ENCODE measurements at places on chromosomes 5 and 9.

DNA sequence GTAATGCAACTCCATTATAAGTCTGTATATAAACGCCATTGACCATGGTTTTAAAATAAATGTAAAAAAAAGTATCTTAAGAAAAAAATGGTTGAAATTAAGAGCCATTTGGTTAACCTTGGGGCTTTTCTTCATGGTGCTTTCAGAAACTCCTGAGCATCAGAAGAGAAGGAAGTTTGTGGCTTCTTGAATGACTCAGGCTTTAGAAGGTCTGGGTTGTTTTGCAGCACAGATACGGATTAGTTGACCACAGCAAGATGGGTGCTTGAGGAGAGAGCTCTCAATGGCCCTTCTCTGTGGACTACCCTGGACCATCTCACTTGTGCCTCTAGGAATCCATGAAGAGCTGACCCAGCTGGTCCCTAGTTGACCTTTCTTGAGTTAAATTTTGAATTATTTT is 189.5 kb downstream of the TMEM38B start:
- DNase-seq: no peak

DNA sequence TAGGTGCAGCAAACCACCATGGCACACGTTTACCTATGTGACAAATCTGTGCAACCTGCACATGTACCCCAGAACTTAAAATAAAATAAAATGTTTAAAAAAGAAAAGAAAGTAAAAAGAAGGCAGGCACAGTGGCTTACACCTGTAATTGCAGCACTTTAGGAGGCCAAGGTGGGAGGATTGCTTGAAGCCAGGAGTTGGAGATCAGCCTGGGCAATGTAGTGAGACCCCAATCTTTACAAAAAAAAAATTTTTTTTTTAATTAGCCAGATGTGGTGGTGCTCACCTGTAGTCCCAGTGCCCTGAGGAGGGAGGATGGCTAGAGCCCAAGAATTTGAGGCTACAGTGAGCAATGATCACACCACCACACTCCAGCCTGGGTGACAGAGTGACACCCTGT is 12.5 kb upstream of the LHFPL2 start:
- no peak for DNase-seq

DNA sequence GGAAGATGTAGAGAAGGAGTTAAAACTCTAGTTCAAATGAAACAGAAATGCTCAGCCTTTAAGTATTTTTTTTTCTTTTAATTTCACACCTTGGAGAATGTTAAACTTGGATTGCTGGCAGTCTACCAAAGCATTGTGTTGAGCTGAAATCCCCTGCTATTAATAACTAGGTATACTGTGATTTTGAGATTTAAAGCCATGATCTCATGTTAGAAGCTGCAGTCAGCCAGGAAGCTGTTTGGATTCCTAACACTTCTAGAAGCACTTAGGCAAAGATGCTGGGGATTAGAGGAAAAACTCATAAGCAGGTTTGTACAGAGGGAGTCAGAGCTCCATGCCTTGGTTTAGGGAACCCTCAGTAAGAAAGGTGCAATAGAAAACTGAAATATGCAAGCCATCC is 141.4 kb downstream of the KIF4B start:
- DNase-seq: no peak

GRCh38 chr9:94222870-94223269 is 36.2 kb upstream of the ZNF169 start:
- no peak for DNase-seq

GRCh38 chr5:35617060-35617434 is 616 bp upstream of the SPEF2 start:
- DNase-seq: no peak

- no peak for DNase-seq
These were observed 427.2 kb downstream of the SPOCK1 start for GRCh38 chr5:137071931-137072330.

- no peak for DNase-seq
These were observed 3.1 kb downstream of the RAB14 start for GRCh38 chr9:121198512-121199042.

DNA sequence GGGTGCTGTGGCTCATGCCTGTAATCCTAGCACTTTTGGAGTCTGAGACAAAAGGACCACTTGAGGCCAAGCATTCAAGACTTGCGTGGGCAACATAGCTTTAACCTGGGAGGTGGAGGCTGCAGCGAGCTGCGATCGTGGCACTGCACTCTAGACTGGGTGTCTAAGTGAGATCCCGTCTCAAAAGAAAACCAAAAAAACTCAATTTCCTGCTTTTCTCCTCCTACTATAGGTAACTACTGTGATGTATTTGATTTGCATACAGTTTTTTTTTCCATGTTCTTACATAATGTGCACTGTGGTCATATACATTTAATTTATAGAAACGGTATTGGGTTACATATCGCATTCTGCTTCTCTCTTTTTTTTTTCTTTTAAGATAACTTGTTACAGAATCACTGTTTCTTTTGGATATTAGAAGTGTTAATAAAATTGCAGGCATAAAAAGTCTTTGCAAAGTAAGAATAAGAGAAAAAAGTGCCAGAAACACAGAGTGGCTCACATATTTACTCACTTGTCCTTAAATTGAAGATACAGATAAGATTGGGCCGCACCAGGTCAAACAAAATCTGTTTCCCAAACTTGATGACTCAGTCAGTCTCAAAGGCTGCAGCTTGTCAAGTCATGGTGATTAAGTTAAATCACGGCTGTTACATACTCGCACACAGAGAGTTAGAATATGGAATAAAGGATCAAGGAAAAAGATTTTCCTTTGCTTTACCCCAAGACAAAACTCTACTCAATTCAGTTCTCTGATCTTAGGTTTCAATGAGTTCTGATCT is 2.0 kb upstream of the PTGR1 start:
- no peak for DNase-seq

GRCh38 chr5:169602535-169602934 is 19.0 kb downstream of the SPDL1 start:
- DNase-seq: no peak

DNA sequence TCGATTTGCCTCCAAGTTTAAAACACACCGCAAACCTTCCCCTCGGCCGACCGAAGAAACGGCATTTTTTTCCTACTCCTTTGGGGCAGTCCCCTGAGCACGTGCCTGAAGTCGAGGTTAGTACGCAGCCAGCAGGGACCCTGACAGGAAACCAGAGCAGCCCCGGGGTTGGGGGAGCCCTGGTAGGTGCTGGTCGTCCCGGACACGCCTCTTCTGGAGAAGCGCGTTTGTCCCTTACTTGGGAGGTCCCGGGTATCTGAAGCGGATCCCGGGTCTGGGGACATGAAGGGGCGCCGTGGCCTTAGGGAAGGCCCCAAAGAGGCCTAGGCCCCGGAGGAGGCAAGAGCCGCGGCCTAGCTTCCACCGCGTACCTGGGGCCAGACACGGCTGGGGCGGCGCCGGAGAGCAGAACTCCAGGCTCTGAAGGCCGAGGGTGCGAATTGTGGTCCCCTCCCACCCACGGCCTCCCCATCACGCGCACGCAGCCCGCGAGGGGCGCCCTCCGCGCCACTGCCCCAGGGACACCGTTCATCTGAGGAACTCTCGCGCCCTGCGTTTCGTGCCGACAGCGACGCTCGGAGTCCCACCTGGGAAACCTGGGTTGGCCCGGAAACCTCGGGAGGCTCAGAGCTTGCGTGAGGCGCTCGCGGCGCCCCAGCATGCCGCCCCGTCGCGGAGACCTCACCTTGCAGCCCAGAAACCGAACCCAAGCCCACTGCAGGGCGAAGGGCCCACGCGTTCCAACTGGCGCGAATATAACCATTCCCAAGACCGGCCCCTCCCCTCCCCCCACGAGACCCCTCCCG is 10.4 kb downstream of the OTP start:
- no peak for DNase-seq

GRCh38 chr9:76817489-76817888 is 53.3 kb downstream of the PCA3 start:
- DNase-seq: no peak

DNA sequence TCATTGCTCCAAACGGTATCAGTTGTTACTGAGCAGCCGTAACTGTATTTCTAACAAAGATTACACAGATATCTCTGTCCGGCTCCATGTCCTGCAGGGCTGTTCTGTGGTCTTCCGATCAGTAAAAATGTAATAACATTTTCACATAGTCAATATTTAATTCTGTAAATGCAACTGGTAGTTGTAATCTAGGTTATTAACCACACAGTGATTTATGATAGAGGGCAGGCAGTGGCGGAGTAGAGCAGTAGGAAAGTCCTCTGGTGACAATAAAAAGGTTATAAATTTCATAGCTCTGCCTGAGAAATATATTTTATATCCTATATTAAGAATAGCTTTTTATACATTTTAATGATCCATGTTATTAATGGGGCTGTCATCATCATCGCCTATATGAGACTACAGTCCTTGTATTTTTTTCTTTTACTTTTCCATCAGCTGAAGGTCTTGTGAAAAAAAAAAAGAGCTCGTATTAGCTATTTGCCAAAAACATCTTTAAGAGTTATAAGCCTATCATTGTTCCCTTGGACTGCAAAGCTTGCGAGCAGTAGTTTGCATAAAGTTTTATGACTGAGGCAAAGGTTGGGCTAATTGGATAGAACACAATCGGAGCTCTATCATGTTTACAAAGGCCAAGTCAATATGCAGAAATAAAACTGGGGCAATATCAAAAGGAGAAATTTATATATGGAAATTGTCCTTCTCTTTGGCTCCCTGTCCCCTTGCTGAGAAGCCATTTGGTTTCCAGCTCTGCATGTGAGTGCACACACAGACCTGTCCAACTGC is 648.0 kb downstream of the IRX1 start:
- no peak for DNase-seq

- DNase-seq: no peak
These were observed 11.6 kb downstream of the LHX3 start for GRCh38 chr9:136193127-136193890.

DNA sequence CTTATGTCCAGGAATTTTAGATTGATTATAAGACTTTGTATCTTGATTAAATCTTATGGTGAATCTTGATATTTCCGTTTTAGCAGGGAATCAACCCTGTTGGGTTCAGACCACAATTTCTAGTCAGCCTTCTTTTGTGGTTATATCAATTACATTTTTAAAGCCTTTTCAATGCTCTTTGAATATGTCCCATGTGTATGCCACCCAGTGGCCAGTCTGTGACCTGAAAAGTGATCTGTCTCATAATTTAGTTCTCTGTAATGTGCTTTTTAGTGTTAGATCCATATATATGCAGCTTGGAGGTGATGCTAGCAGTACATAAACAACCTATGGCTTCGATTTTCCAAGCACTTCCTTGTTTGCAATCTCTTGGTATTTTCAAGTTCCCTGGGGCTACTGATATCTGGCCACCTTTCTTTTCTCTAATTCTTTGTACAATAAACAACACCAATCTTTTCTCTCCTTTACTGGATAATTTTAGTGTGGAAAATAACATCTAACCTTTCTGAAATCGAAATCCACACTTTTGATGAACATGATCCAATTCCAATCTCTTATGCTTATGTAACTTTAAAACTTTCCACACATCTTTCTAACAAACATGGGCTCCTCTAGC is 28.8 kb downstream of the PDE8B start:
- no peak for DNase-seq

DNA sequence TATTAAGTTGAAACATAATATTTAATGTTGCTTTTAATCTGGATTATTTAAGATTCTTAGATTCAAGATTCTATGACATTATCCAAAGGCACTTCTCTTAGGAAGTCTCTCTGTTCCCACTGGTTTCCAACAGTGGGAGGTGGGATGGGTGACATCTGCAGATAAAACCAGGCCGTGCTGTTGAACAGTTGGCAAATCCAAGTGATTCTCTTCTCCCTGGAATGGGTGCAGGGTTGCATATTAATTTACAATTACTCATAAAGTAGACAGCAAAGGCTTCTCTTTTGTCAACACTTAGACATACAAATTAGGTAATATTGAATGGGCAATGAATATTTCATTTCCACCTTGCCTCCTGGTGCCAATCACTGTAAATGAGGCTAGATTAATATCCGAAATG is 233.7 kb upstream of the IL12B start:
- no peak for DNase-seq

GRCh38 chr5:177111720-177112394 is 21.7 kb upstream of the NSD1 start:
- peak; percentile 56 for DNase-seq

DNA sequence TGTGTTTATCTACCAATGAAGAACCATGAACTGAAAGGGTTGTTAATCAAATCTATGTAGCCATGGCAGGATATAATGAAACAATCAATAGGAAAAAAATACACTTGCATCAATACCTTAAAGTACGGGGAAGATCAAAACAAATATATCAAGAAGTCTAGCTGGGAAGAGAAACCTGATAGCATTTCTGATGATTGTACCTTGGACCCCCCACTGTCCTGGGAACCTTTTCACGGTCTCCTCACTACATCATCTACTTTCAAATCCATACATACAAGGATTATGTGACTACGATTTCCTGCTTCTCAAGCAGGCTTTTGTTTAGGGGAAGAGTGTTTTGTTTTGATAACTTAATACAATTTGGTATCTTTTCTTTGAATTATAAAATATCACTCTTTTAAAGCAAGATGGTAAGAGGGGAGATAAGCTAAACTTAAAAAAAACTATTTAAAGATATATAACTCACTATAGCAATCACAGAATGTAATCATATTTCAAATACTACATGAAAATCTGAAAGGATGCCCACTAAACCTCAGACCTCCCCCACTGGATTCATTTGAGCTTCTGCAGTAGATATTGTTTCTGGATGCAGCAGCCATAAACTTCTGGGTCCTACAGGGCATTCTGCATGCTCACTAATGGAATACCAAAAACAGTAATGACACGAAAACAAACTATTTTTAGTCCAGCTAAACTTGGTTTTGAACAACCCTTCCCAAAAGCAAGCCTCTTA is 8.0 kb downstream of the EBF1 start:
- DNase-seq: no peak

GRCh38 chr5:58410441-58410840 is 49.4 kb downstream of the PLK2 start:
- no peak for DNase-seq

DNA sequence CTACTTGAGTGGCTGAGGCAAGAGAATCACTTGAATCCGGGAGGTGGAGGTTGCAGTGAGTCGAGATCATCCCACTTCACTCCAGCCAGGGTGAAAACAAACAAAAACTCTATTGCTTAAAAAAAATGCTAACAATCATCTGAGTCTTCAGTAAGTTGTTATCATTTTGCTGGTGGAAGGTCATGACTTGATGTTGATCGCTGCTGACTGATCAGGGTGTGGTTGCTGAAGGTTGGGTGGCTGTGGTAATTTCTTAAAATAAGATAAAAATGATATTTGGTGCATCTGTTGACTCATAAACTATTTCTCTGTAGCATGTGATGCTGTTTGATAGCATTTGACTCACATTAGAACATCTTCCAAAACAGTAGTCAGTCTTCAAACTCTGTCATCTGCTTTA is 349.4 kb upstream of the PAPPA start:
- no peak for DNase-seq

- DNase-seq: no peak
These were observed 14.3 kb downstream of the CYSTM1 start for GRCh38 chr5:140189253-140189652.

- no peak for DNase-seq
These were observed 336.3 kb downstream of the IRX1 start for GRCh38 chr5:3931976-3932375.
